ENCODE measurements at places on chromosomes 2 and 18. TPM values are rescaled to one million over a fixed set of nuclear protein-coding genes. Genes with fewer than 3 reads are reported as not detected.

- H3K4me1 ChIP-seq = no peaks in the 10 kb centered on the region
- DNase-seq = no peak
- H3K27ac ChIP-seq = no peak overlapping the region
- H3K36me3 ChIP-seq = no peaks in the 10 kb centered on the region
These were observed 289.3 kb upstream of the TANK start for GRCh38 chr2:160870729-160871465.

GRCh38 chr2:30046979-30047378 is 99.8 kb upstream of the YPEL5 start:
- no peaks in the 10 kb centered on the region for H3K4me1 ChIP-seq
- no peak overlapping the region for H3K27ac ChIP-seq
- no peak overlapping the region for H3K4me3 ChIP-seq
- DNase-seq = no peak
- no peaks in the 10 kb centered on the region for H3K36me3 ChIP-seq

GRCh38 chr2:166257859-166258258 is 117.9 kb downstream of the SCN9A start:
- H3K36me3 ChIP-seq = no peaks in the 10 kb centered on the region
- no peak overlapping the region for H3K27ac ChIP-seq
- H3K27me3 ChIP-seq = no peaks in the 10 kb centered on the region
- no peaks in the 10 kb centered on the region for H3K4me1 ChIP-seq

- no peaks in the 10 kb centered on the region for H3K36me3 ChIP-seq
- no peak overlapping the region for H3K27ac ChIP-seq
- no peaks in the 10 kb centered on the region for H3K27me3 ChIP-seq
- no peak overlapping the region for H3K4me3 ChIP-seq
- H3K4me1 ChIP-seq = peaks cover 6% of the 10 kb centered on the region
- no peak for DNase-seq
These were observed 80.4 kb upstream of the MGAT5 start for GRCh38 chr2:134173338-134174016.

ACMSD gene
- not detected for total RNA-seq

- no peak for DNase-seq
- no peaks in the 10 kb centered on the region for H3K27me3 ChIP-seq
These were observed 336.9 kb downstream of the RIT2 start for GRCh38 chr18:42778445-42779042.

DNA sequence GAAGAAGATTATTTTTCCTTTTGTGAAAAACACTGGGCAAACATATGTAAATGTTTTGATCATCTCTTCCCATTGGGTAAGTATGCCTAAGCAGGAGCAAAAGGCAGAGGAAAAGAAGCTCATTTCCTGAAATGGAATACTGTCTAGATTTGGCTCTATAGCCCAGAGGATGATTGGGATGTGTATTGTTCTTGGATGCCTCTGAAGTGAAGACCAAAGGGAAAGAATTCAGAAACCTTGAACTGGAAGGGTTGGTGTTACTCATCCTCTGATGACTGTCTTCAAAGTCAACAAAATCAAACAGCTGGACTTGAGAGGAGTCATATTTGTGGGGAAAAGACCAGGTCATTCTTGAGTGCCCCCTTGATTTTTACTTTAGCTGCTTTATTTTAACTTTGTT is 112.6 kb upstream of the NT5C1B start:
- no peak overlapping the region for H3K27ac ChIP-seq
- DNase-seq = no peak
- no peaks in the 10 kb centered on the region for H3K27me3 ChIP-seq
- H3K36me3 ChIP-seq = no peaks in the 10 kb centered on the region
- no peak overlapping the region for H3K4me3 ChIP-seq

DNA sequence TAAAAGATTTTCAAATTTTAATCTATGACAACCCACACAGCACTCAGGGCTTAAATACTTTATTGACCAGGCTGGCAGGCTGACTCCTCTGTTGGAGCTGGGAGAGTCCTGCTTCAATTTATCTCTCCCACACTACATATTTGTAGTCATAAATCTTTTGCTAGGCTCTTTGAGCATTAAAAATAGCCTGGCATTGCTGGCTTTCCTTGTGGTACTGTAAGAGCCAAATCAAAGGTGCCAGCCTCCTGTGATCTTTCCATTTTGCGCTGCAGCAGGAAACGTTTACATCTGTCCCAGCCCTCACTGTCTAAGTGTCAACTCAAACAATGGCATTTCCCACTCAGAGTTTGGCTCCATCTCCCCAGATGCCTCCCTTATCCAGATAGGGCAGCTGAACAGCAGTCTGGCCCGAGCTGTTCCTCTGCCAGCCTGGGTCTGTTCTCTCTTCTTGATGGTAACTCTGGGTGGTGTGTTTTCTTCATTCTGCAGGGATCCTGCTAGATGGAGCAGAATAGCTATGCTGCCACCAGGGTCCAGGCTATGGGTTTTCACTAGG is 62.1 kb downstream of the LRRTM1 start:
- H3K4me1 ChIP-seq = no peaks in the 10 kb centered on the region
- no peak overlapping the region for H3K4me3 ChIP-seq
- H3K36me3 ChIP-seq = no peaks in the 10 kb centered on the region
- H3K27ac ChIP-seq = no peak overlapping the region
- no peaks in the 10 kb centered on the region for H3K27me3 ChIP-seq

- H3K4me3 ChIP-seq = no peak overlapping the region
- no peaks in the 10 kb centered on the region for H3K27me3 ChIP-seq
- no peak for DNase-seq
- no peak overlapping the region for H3K27ac ChIP-seq
- no peaks in the 10 kb centered on the region for H3K36me3 ChIP-seq
- no peaks in the 10 kb centered on the region for H3K4me1 ChIP-seq
These were observed 348.7 kb upstream of the HS6ST1 start for GRCh38 chr2:128667391-128667790.

DNA sequence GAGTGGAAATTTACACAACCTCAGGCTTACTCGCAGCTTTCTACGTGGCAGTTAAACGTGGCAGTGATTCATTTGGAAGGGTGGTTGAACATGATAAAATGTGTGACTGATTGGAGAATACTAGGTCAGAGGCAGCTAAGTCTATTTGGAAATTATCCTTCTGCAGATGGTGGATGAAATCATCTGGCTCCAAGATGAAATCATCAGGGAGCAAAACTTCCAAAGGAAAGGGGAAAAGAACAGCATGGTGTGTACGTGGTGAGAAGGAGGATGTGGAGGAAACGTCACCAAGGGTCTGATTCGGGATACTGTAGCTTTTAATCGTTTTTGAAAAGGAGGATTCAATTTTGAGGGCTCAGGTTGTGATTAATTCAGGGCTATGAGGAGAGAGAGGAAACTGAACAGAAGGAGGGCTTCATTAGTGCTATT is 47.9 kb downstream of the COL3A1 start:
- H3K27me3 ChIP-seq = no peaks in the 10 kb centered on the region
- H3K4me3 ChIP-seq = no peak overlapping the region
- H3K27ac ChIP-seq = no peak overlapping the region
- no peak for DNase-seq
- H3K36me3 ChIP-seq = no peaks in the 10 kb centered on the region

DNA sequence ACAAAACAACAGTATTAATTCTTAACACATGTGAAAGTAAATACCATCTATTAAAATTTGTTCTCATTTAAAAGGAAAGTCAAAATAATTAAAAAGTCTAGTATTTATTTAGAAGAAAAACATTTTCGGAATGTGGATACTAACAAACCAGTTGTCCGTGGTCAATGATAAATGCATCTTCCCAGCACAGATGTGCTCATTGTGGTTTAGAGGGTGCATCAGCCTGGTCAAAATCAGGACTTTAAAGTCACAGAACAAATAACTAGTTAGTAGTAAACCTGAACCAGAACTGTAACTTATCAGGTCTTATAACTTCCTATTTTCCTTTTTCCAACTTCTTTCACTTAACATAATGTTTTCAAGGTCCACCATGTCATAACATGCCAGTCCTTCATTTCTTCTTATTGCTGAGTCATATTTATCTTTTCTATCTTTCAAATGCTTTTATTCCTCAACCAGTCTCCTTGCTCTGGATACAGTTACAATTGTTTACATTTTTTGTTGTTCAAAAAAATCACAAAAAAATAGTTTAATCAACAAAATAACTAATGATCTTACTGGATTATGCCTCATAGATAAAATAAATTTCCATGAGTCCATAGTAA is 55.8 kb downstream of the ID2 start:
- no peaks in the 10 kb centered on the region for H3K4me1 ChIP-seq
- DNase-seq = no peak
- H3K27ac ChIP-seq = no peak overlapping the region
- H3K36me3 ChIP-seq = no peaks in the 10 kb centered on the region
- no peak overlapping the region for H3K4me3 ChIP-seq

C2orf66 gene
- total RNA-seq = not detected

DNA sequence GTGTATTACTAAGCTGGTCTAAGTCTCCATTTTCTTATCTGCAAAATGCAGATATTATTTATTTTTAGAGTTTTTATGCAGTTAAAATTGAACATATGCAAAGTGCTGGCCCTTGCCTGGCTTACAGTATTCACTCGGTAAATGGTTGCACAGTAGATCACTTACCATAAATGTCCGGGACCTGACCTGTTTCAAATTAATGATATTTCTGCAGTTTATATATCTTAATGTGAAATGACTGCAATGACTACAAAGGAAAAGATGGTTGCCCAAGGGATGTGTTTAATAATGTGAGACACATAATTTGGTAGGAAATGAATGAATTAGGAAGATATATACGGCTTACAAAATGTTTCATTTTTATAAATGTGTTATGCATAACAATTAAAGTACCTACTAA is 37.1 kb downstream of the LRRC30 start:
- H3K27me3 ChIP-seq = no peaks in the 10 kb centered on the region
- no peaks in the 10 kb centered on the region for H3K36me3 ChIP-seq
- no peak overlapping the region for H3K4me3 ChIP-seq
- H3K4me1 ChIP-seq = no peaks in the 10 kb centered on the region
- H3K27ac ChIP-seq = no peak overlapping the region

DNA sequence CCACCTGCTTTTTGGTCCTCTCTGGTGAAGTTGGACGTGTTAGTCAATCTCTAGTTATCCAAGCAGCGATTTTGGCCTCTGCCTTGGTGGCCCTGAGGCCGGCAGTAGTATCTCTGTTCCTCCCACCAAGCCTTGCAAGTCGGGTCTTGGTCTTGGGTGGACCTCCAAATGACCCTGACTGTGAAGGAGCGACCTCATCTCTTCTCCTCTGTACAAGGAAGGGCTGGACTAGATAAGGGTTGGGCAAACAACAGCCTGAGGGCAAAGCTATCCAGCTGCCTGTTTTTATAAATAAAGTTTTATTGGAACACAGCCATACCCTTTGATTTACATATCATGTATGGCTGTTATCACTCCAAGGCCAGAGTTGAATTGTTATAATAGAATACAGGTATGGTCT is 74.6 kb upstream of the FOSL2 start:
- H3K36me3 ChIP-seq = no peaks in the 10 kb centered on the region
- no peaks in the 10 kb centered on the region for H3K27me3 ChIP-seq
- no peak for DNase-seq

TNS1 gene
- total RNA-seq = 5.1 TPM

DNA sequence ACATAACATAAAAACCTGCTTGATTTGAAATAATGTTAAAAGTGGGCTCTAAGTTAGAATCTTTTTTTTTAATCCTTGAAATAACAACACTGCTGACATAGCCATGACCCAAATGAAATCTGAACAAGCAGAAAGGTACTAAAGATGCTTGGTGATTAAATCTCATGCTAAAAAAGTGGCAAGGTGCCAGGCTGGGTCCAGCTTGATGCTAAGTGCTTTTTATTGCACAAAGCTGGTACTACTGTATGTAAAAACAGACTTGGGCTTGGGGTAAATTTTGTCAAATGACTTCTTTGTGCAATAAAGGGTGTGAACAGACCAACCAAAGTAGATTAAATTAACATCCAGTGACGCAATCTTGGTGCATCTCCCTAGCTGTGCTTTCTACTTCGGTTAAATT is 13.4 kb downstream of the BCL11A start:
- H3K36me3 ChIP-seq = peaks cover 21% of the 10 kb centered on the region
- no peak overlapping the region for H3K4me3 ChIP-seq
- H3K27ac ChIP-seq = no peak overlapping the region

GRCh38 chr2:15177103-15177502 is 384.0 kb downstream of the NBAS start:
- H3K36me3 ChIP-seq = no peaks in the 10 kb centered on the region
- no peak for DNase-seq
- no peaks in the 10 kb centered on the region for H3K27me3 ChIP-seq
- H3K4me3 ChIP-seq = no peak overlapping the region
- H3K4me1 ChIP-seq = no peaks in the 10 kb centered on the region

DNA sequence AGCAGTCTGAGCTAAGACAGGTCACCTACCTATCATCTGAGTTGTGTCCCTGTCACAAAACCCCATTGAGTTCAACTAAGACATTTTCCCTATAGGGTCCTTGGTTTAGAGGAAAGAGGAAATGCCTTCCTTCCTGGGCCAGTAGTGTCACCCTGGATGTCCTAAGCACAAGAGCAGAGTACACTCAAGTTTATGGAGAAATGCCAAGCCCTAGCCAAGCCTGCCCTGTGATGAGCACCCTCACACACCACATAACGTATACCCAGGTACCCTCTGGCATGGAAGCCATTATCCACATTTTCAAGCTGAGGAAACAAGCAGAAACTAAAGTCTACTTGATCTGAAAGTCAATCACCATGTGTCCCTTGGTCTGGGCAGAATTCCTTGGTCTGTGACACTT is 37.3 kb downstream of the SUCLG1 start:
- no peak for DNase-seq
- no peaks in the 10 kb centered on the region for H3K4me1 ChIP-seq
- no peaks in the 10 kb centered on the region for H3K36me3 ChIP-seq
- H3K27ac ChIP-seq = no peak overlapping the region

ZNG1B gene
- total RNA-seq = 32.7 TPM

INHBB gene
- total RNA-seq = 0.23 TPM

CD207 gene
- total RNA-seq = not detected

GRCh38 chr2:118386641-118387302 is 298.5 kb downstream of the INSIG2 start:
- H3K27ac ChIP-seq = no peak overlapping the region
- H3K27me3 ChIP-seq = no peaks in the 10 kb centered on the region
- H3K36me3 ChIP-seq = no peaks in the 10 kb centered on the region
- H3K4me3 ChIP-seq = no peak overlapping the region

RNF125 gene
- 14.3 TPM for total RNA-seq

GRCh38 chr2:3741867-3742602 is 38.7 kb downstream of the DCDC2C start:
- no peak overlapping the region for H3K27ac ChIP-seq
- no peaks in the 10 kb centered on the region for H3K4me1 ChIP-seq
- no peaks in the 10 kb centered on the region for H3K36me3 ChIP-seq
- H3K27me3 ChIP-seq = no peaks in the 10 kb centered on the region
